T-helper 1 cell (primary cell): ENCODE measurements at places on chromosomes 7 and 10.

DNA sequence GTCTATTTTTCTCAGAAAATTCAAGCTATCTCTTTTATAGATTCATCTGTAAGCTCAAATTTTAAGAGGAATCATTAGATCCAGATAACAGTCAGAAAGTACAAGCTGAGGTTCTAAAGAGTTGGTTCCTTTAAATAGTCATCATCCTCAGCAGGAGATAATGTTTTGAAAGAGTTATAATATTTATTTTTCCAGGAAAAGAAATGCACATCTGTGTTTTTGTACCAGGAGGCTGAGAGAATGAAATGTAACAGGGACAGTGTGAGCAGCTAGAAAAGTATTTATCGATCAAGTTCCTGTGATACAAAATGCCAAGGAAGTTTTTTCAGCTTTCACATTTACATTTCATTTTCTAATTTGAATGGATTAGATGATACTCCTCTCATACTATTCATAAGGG lies 120.2 kb upstream of the LRRTM3 start:
- DNase-seq, result no peak

DNA sequence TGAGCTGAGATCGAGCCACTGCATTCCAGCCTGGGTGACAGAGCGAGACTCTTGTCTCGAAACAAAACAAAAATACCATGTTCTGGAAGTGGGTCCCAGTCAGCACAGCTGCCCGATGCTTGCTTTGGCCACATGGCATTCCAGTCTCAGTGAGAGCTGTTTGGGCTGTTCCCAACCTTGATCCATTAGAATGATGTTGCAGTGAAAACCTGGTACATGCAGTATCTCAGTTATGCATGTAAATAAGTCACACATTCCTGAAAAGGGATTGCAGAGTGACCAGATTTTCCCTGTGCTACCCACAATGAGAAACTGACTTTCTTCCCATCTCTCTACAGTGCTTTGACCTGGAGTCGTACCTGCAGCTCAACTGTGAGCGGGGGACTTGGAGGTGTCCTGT lies 15.4 kb downstream of the ZMIZ2 start:
- no peak for DNase-seq

DNA sequence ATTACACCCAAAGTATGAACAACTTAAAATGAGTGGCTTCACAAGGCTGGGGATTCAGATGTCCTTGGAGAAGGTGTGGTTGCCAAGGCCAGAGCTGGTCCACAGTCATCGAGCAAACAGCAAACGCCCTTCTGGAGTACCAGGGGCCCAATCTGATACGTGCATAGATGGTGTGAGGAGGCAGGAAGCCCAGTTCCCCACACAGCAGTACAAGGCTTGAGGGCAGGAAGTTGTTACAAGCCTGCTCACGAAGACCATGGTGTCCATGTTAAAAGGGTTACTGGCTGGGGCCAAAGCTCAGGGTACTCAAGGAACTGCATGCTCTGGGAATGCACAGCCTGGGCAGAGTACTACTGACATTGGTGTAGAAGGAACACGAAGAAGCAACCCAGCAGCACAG lies 4.6 kb upstream of the ANKRD26 start:
- no peak for DNase-seq

DNA sequence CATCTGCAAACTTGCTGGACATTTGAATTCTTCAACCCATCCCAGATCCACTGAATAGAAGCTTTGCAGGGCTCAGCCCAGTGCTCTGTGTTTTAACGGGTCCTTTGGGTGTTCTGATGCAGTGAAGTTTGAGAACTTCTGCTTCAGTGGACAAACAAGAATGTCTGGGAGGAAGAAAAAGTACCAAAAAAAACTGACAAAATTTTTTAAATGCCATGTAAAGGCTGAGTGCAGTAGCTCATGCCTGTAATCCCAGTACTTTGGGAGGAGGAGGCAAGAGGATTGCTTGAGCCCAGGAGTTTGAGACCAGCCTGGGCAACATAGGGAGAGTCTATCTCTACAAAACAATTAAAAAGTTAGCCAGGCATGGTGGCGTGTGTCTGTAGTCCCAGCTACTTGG lies 51.8 kb upstream of the FRMD4A start:
- no peak for DNase-seq

GRCh38 chr7:329691-330281 lies 39.8 kb downstream of the FOXL3 start:
- DNase-seq, result no peak
